ENCODE measurements at places on chromosomes 7 and 10.
A peak's percentile ranks its signal among the peaks of the same experiment; 100 is the strongest.

DNA sequence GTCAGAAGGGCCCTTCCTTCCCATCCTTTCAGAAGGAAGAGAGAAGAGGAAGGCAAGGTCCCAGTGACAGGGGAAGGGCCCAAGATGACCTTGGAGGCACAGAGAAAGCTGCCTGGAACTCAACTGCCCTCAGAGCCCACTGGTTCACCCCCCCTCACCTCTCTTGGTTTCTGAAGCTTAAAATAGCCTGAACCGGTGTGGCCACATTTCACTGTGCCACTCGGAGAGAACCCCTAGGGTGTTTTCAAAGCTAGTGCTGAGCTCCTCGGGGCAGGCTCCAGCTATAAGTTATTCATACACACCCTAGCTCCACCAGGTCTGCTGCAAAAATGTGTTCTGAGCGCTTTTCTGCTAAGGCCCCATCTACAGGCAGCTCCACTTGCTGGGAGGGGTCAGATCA is 60.9 kb upstream of the ADRB1 start:
- no peak for DNase-seq

GRCh38 chr7:38548605-38549004 is 82.6 kb downstream of the AMPH start:
- DNase-seq, result no peak

DNA sequence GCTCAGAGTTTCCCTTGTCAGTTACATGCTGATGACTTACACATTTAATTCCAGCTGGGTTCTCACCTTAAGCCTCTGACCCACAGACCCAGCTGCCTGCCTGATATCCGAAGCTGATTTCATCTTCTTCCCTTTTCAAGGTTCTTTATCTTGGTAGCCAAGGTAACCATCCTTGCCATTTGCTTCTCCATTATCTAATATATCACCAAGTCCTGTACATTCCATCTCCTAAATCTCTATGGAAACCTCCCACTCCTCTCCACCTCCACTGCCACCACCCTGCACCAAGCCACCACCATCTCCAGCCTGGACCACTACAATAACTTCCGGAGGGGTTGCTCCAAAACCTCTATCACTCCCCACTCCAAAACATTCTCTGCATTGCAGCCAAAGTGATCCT is 19.9 kb downstream of the SCRN1 start:
- no peak for DNase-seq

GRCh38 chr10:17234431-17234945 is 6.4 kb downstream of the VIM start:
- no peak for DNase-seq

GRCh38 chr7:95646350-95646749 is 50.0 kb upstream of the PDK4 start:
- DNase-seq, result no peak

DNA sequence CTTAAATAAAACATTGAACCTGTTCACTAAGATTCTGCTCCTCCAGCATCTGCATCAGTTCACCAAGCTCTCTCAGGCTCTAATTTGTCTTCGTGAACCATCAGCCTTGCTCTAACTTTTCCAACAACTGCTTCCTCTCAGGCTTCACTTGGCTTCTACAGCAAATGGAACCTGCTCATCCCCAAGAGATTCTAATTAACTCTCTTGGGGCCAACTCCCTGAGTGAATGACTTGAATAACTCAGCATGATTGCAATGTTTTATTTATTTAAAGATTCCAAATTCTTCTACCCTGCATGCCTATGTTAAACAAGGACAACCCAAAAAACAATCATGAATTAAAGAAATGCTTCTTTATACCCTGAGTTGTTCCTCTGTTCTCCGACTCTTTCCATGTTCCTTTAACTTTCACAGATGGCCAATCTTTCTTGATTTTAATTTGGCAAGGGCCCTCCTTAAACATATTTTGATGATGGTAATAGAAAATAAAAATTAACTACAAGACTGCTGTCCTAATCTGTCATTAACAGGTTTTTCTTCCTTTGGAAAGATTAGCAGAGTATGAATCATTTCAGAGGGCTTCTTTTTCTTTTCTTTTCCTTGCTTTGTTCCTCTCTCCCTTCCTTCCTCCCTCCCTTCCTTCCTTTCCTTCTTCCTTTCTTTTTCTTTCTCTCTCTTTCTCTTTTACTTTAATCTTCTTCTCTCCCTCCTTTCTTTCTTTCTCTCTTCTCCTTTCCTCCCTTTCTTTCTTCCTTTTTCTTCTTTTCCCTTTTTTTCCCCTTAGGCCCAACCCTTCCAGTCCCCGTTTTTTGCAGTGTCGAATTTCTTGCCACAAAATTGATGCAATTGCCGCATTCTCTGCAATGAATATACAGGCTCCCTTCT is 195.0 kb upstream of the RHOBTB1 start:
- no peak for DNase-seq

GRCh38 chr7:34723866-34724490 is 66.0 kb downstream of the NPSR1 start:
- no peak for DNase-seq

DNA sequence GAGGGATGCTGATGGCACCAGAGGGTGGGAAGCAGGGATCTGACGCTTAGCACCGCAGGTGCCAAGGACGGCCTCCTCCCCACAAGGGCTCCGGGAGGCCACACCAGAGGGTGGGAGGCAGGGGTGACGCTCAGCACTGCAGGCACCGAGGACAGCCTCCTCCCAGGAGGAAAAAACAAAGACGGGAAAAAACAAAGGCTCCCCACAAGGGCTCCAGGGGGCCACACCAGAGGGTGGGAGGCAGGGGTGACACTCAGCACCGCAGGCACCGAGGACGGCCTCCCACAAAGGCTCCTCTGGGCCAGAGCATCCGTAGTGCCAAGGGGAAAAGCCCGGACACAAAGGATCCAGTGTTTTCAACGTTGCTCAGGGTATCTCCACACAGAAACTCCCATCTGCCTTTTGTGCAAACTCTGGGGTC is 25.6 kb downstream of the DIP2C start:
- no peak for DNase-seq

DNA sequence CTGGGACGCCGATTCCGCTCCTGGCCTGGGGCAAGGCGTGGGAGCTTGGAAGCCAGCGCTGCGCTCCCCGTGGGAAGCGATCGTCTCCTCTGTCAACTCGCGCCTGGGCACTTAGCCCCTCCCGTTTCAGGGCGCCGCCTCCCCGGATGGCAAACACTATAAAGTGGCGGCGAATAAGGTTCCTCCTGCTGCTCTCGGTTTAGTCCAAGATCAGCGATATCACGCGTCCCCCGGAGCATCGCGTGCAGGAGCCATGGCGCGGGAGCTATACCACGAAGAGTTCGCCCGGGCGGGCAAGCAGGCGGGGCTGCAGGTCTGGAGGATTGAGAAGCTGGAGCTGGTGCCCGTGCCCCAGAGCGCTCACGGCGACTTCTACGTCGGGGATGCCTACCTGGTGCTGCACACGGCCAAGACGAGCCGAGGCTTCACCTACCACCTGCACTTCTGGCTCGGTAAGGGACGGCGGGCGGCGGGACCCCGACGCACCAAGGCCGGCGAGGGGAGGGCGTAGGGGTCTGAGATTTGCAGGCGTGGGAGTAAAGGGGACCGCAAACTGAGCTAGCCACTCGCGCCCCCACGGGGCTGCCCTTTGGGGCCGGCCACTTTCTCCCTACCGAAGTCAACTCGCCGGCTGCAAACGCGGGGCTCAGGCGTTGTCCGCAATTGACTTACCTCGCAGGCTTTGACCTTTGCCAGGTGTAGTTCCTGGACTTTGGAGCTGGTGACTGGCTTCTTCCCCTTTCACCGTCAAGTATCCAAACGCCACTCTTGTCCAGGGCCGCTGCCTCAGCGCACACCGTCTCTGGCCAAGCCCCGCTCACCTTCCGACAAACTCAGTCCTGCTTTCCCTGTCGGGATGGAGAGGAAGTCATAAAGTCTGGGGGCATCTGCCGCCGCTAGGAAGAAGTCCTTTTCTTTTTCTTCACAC is at the start of gene SCIN:
TSS of gene SCIN (plus strand) at position 187 of the 928 bp plus-strand sequence. CDS start at position 254, 67 bp downstream.
- DNase-seq, result peak; percentile 28

- no peak for DNase-seq
Measured at GRCh38 chr7:34900891-34901513, 136.3 kb downstream of the DPY19L1 start.

GRCh38 chr10:75540357-75540966 is 109.0 kb downstream of the LRMDA start:
- no peak for DNase-seq

DNA sequence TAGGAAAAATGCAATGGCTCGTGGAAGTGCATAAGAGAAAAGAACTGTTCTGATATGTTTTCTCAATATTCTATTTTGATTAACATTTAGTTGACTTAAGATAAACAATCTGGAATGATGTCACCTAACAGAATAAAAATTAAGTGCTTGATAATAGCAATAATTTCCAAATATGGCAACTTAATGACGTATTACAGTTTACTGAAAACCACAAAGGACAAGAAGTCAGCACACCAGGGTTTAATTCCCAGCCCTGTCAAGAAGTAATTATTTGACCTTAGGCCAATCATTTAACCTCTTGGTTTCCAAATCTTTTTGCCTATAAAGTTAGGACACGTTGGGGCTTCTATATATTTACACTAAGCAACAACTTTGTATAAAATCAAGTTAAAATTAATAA is 95.7 kb downstream of the CABCOCO1 start:
- no peak for DNase-seq

GRCh38 chr10:125415006-125415633 is 254.8 kb upstream of the CTBP2 start:
- no peak for DNase-seq

DNA sequence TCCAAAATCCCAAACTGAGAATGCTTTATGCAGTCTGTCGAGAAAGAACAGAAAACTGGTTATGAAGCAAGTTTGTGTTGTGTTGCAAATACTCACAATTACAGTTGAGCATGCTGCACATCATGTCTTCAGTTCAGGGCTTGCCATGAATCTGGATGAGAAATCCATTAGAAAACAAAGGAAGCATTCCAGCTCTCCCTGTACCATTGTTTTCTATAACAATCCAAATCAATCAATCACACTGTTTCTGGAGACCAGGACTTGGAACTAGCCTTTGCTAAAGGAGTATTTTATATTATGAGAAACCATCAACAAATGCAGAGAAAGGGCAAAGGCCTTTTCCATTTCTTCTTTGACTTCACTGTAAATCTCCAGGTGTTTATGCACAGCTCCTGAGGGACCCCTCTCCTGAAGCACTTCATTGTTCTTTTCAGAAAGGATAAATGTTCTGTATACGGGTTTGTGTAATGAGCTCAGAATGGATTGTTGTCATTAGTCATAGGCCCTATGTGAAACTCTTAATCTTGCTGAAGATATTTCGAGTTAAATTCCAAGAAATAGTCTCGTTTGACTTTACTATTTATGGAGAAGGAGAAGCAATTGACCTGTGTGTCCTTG is 364.7 kb upstream of the POM121L12 start:
- DNase-seq, result no peak

DNA sequence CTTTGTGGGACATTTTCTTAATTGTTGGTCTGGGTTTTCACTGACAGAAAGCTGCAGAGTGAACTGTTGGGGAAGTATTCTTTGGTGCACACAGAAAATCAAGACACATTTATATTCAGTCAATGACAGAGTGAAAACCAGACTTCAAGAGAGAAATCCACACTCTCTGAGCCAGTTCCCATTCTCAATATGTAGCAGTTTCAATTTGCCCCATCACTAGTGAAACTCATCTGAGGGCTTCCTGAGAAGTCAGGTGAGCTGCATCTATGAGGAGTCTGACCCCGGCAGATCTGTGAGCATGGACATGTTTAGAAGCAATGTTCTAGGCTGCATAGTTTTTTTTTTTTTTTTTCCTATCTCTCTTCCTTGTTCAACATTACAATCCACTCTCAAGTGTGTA is 163.7 kb upstream of the AHR start:
- peak; percentile 44 for DNase-seq

DNA sequence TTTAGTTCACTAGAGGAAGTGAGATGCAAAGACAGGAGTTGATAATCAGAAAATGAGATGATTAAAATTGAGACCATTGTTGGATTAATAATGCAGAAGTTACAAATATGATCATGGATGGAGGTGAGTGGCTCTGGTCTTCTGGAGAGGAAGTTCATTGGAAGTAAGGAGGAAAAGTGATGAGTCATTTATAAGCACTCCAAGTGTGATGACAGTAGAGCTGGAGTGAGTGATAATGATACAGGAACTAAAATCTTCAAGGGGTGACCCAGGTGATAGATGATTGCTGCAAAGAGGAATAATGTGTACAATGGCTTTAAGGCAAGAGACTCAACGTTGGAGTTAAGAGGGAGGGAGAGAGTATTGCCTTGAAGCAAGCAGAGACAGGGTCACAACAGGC is 20.7 kb downstream of the ZNF32 start:
- no peak for DNase-seq

DNA sequence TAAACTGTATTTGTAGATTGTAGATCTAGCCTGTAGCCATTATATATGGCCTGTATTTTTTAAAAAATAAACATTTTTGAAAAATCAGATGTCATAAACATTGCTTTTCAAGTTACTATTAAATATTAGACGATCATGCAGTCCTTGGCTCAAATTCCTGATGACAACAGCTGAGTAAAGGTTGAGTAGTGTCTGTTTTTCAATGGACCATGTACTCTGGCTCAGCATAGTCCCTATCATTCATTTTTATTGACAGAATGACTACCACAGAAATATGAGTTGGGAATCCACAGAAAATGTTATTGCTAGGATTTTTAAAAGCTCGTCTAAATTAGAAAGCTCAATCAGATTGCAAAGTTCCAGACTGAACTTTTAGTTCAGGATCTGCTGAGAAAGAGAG is 145.4 kb downstream of the SORCS1 start:
- no peak for DNase-seq

DNA sequence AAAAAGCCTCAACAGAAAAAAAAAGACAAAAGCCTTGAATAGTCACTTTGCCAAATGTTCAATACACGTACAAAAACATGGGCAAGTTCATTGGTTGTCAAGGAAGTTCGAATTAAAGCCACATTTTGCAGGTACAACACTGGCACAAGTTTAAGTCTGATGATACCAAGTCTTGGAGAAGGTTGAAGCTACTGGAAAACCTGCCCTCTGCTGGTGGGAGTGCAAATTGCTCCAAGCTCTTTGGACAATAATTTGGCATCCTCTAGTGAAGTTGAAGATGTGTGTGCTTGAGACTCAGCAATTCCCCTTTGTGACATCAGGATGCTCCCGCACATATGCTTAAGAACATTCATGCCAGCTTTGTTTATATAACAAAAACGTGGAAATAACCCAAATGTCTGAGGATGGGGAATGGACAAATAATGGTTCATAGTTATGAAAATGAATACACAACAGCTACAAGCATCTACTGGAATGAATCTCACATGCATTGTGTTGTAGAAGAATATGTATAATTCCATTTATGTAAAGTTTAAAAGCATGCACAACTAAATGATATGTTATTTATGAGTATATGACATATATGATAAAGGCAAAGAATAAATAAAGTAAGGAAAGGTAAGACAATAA is 120.0 kb upstream of the PLPP4 start:
- DNase-seq, result peak; percentile 72

- DNase-seq, result no peak
Measured at GRCh38 chr10:114350751-114351150, 53.6 kb downstream of the AFAP1L2 start.

GRCh38 chr7:37069336-37069735 is 345.0 kb upstream of the AOAH start:
- no peak for DNase-seq

GRCh38 chr7:124399941-124400340 is 365.7 kb downstream of the GPR37 start:
- no peak for DNase-seq
